ENCODE measurements at places on chromosomes 1 and 21.

DNA sequence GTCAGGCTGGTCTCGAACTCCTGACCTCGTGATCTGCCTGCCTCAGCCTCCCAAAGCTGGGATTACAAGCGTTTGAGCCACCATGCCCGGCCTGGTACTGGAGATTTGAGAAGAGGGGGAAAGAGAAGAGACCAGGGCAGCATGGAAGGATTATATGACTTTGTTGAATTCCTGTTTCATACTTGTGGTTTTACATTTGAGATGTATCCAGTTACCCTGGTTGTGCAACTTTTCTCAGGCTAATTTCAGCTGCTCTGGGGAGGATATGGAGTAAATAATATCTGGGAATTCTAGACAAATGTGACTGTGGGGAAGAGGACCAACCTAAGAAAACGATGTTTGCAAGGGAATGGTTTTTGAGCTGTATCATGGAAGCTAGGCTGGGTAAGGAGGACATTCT lies 89.5 kb upstream of the GREM2 start:
- DNase-seq, result no peak

DNA sequence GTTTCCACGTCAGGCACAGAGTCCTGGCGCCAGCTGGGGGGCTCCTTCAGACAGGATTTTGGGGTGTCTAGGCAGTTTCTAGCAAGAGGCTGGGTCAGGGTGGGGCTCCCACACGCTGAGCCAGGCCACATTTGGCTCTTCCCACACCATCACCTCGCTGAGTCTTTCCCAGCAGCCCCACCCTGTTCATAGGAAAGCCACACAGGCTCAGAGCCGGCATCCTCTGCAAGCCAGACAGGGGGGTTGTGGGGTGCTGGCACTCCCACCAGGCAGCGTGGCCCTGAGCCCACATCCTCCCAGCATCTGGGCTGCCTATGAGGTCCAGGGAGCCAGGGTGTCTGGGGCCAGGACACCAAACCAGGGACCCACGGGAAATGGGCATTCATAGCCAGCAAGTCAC lies 2.8 kb upstream of the GPR153 start:
- no peak for DNase-seq

- DNase-seq, result no peak
Measured at GRCh38 chr1:153760440-153760839, 14.8 kb upstream of the SLC27A3 start.

GRCh38 chr1:147853391-147853790 lies 49.2 kb upstream of the GJA8 start:
- DNase-seq, result no peak

DNA sequence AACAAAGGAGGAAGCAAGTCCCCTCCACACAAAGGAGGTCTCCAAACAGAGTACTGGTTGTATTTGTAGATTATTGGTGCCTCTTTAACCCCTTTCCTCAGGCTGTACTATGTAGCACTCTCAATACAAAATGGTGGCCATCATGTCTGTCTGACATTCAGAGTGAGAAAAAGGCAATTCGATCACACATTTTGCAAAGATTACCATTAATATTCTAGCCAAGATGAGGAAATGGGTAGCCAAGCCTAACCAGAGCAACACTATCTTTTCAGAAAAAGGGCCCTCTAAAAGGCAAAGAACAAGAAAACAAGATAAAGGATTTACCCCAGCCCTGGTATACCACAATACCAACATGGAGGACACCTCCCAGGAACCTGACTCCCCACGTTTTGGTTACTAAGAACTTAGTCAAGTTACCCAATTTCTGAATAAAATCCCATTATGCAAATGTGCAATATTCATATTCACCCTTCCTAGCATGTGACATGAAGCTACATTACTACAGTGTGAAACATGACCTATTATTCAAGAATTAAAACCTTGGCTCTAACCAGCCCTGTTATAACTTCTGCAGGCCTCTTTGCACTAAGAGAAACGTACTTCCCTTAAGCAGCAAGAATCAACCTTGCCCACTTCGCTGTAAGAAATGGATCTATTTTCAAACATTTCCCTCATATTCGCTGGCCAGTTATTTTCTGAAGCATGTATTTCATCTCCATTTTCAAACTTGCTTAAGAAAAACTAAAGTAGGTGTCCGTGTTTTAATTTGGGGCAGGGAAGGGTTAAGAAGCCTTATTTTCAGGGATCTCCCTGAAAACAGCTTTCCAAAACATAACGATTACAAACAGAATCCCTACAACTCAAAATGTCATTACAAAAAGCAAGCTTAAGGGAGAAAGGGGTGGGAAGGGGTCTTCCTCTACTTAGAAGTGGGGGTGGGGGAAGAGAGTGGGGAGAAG lies 2.1 kb downstream of the KDM5B start:
- DNase-seq, result no peak

DNA sequence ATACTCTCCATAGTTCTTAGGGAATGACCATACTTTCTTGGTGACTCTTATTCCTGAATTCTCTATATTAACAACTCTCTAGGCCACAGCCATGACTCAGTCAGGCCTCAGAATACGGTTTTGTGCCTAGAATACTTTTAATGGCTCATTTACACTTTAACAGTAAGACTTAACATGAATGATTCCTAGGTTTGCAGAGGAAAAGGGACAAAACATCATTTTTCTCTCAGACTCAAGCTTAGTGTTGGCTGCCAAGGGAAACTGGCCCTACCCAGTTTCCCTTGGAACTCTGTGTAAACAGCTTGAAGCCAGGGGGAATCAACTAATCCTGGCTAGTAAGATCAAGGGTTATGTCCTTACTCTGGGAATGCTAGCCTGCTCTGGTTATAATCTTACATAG lies 164.9 kb upstream of the PKN2 start:
- no peak for DNase-seq
